ENCODE measurements at places on chromosomes 7 and 10.

GRCh38 chr10:98293550-98294269 is 25.7 kb upstream of the LOXL4 start:
- no peak for DNase-seq

- DNase-seq = no peak
These were observed 51.5 kb downstream of the MCMBP start for GRCh38 chr10:119821182-119821581.

DNA sequence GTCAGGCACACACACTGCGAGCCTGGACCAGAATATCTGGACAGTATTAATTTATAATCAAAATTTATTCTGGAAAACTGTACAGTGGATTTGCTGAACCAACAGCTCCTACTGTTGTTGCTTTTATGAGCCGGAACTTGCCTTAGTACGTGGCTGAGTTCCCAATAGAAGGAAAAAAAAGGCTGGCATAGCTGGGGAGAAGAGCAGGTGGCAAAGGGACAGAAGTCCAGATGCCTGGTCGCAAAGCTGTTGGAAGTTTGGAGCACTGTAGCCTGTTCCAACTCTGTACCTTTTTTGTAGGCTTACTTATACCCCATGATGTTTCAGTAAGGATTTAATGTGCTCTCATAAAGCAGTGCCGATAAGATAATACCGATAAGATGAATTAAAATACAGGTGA is 333.8 kb downstream of the ABCA13 start:
- no peak for DNase-seq

- no peak for DNase-seq
These were observed 538.5 kb downstream of the SUGCT start for GRCh38 chr7:40673285-40673684.

- no peak for DNase-seq
These were observed 19.2 kb upstream of the TNRC18 start for GRCh38 chr7:5442757-5443305.

DNA sequence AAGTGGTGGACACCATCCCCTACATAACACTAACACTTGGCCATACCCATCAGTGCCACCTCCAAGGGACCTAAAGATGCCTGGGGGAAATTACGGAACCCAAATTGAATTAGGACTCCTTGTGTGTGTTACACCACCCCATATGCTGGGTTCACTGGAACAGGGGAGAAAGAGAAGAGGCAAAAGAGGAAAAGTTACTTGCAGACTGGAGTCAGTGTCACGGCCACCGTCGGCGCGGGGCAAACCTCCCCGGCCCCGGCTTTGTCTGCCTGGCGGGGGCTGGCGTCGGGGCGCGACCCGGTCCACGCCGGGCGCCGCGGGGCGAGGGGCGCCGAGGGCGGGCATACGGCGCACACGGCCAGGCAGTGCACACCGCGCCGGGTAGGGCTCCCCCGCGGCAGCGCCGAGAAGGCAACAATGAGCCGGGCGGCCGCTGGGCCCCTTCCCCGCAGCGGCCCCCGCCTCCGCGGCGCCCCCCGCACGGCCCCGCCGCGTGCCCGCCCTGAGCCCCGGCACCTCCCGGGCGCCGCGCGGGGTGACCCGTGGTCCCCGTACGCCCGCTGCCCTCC is 171.1 kb downstream of the FAM107B start:
- DNase-seq = no peak

All from activated T-cell treated with anti-CD3 and anti-CD28 coated beads for 48 hours (primary cell).